ENCODE measurements at places on chromosomes 4 and X. TPM values are rescaled to one million over a fixed set of nuclear protein-coding genes. Genes with fewer than 3 reads are reported as not detected.
A peak's percentile ranks its signal among the peaks of the same experiment; 100 is the strongest.

DNA sequence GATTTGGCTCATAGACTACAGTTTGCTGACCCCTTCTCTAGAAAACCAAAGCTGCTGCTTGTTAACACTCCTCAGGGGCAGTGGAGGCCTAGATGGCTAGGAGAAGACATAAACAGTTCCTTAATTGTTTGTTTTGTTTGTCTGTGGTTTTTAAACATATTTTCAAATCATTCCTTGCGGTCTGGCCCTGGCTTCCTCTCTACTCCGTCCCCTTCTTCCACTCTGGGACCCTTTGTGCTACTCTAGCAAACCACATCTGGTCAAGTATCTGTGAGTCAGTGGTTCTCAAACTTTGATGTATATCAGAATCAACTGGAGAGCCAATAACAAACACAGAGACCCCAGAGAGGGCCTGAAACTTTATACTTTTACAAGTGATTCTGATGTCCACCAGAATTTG is 36.1 kb downstream of the FRMPD4 start:
- no peaks in the 10 kb centered on the region for H3K36me3 ChIP-seq
- no peak for DNase-seq
- no peaks in the 10 kb centered on the region for H3K4me1 ChIP-seq
- H3K27ac ChIP-seq: no peak overlapping the region
- no peak overlapping the region for H3K4me3 ChIP-seq

AADAT gene
- total RNA-seq: not detected

DNA sequence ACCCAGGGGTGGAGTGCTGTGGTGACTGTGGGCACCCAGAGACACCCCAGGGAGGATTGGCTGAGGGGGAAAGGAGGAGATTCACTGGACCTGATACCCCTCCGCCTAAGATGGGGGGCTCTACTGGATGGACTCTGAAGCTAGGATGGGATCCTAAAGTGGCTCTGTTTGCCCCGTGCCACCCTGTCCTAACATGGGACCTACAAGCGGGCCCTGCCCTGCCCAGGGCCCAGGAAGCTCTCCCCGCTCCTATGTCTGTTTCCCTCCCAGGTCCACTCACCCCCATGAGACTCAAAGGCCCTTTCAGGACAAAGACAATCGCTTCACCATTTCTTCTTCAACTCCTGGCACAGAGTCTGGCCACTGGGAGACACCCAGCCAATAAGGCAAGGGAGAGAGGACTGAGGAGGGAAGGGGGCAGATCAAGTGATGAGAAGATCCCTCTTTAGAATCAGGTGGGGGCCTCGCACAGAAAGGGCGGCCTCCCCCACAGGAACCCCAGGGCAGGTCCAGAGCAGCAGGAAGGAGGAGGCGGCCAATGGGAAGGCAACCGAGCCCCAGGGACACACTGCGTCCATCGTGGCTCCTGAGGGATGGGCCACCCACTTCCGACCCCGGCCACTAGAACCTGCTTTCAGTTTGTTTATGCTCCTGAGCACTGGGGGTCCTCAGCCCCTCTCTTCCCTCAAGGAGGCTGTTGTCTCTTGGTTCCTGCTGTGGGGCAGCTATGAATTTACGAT is 155.4 kb downstream of the AFAP1 start:
- H3K27me3 ChIP-seq: no peaks in the 10 kb centered on the region
- peaks cover 17% of the 10 kb centered on the region for H3K4me1 ChIP-seq
- H3K4me3 ChIP-seq: no peak overlapping the region

GRCh38 chrX:135000516-135000915 is 9.7 kb downstream of the SMIM10 start:
- H3K27ac ChIP-seq: no peak overlapping the region
- H3K4me3 ChIP-seq: no peak overlapping the region
- H3K36me3 ChIP-seq: no peaks in the 10 kb centered on the region
- H3K27me3 ChIP-seq: no peaks in the 10 kb centered on the region

DNA sequence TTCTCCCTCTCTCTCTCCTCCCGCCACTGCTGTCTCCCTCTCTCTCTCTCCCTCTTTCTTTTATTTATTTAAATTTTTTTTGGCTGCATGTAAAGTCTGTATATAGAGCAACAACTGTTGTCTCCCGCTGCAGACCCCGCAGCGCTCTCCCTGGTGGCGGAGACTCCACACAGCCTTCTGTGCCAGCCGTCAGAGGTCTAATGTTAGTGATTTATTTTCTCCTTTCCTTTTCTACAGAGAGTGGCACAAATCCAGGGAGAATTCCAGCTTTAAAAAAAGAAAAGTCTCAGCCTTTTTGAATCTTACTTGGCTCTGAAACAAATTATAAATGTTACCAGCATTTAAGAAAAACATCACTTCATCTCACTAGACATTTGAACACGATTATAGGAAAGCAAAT is 106.2 kb downstream of the FAM9B start:
- no peaks in the 10 kb centered on the region for H3K27me3 ChIP-seq
- H3K4me3 ChIP-seq: no peak overlapping the region
- no peaks in the 10 kb centered on the region for H3K36me3 ChIP-seq
- DNase-seq: no peak
- H3K4me1 ChIP-seq: no peaks in the 10 kb centered on the region

DNA sequence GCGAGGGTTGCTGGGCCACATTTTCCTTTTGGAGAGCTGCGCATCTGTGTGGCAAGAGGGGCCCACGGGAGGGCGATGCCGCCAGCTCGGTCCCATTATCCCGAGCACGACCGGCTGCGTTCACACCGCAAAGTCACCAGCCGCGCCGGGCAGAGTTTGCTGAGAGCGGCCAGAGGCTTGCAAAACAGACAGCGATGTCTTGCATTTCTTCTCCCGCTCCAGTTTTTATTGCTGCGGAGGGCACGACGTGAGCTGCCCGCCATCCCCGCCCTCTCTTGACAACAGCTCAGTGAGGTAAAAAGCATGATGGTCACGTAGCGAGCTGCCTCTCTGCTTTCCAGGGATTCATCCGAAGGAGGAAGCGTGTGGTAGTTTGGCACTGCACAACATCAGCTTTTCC is 102.1 kb upstream of the TENM3 start:
- H3K36me3 ChIP-seq: no peaks in the 10 kb centered on the region
- H3K27me3 ChIP-seq: peaks cover 9% of the 10 kb centered on the region

DNA sequence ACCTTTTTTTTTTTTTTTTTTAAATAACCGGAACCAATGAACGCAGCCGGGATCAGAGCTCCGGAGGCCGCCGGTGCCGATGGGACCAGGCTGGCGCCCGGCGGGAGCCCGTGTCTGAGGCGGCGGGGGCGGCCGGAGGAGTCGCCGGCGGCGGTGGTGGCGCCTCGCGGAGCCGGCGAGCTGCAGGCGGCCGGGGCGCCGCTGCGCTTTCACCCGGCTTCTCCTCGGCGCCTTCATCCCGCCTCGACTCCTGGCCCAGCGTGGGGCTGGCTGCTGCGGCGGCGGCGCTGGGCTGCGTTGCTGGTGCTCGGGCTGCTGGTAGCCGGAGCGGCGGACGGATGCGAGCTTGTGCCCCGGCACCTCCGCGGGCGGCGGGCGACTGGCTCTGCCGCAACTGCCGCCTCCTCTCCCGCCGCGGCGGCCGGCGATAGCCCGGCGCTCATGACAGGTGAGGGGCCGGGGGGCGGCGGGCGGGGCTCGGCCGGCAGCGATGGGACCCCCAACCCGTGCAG is 337 bp downstream of the STIM2 start:
- H3K4me3 ChIP-seq: peak overlapping the region; percentile 84
- no peaks in the 10 kb centered on the region for H3K27me3 ChIP-seq
- H3K4me1 ChIP-seq: peaks cover 20% of the 10 kb centered on the region
- no peak for DNase-seq
- peak overlapping the region; percentile 72 for H3K27ac ChIP-seq
- H3K36me3 ChIP-seq: no peaks in the 10 kb centered on the region

AGA gene
- 18.9 TPM for total RNA-seq

DNA sequence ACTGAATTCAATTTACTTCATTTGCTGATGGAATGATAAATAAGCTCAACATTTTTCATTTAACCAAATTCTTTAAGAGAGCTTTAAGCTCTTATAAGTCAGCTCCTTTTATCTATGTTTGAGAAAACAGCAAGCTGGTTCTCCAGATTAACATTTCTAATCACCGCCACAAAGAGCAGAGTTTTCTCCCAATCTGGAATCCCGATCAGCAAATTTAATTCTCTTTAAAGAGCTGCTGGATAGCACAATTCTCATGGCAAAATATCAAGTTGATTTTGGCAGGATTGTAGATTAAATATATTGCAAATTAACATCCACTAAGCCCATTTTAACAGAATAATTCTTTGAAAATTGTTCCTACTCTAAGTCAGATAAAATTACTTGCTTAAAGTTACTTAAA is 48.8 kb downstream of the RPS6KA3 start:
- H3K4me3 ChIP-seq: no peak overlapping the region
- no peak for DNase-seq
- no peaks in the 10 kb centered on the region for H3K4me1 ChIP-seq
- no peak overlapping the region for H3K27ac ChIP-seq

DNA sequence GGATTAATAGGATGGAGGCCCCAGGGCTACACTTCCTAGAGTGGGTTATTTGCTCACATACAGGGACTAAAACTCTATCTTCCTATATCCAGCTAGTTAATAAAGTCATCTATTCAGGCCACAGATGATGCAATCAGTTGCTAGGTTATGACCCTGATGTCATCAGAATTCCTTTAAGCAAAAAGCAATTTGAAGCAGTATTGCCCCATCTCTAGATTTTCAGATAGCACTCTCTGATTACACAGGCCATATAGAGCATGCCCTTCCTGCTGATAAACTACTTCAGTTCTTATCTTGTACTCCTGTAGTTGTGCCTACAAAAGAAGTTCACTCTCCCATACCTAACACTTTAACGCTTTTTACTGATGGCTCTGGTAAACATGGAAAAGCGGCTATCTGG is 84.8 kb downstream of the TMEM144 start:
- no peaks in the 10 kb centered on the region for H3K4me1 ChIP-seq
- no peaks in the 10 kb centered on the region for H3K36me3 ChIP-seq
- H3K27me3 ChIP-seq: no peaks in the 10 kb centered on the region
- H3K4me3 ChIP-seq: no peak overlapping the region
- no peak overlapping the region for H3K27ac ChIP-seq

MAOA gene
- 0.51 TPM for total RNA-seq

DNA sequence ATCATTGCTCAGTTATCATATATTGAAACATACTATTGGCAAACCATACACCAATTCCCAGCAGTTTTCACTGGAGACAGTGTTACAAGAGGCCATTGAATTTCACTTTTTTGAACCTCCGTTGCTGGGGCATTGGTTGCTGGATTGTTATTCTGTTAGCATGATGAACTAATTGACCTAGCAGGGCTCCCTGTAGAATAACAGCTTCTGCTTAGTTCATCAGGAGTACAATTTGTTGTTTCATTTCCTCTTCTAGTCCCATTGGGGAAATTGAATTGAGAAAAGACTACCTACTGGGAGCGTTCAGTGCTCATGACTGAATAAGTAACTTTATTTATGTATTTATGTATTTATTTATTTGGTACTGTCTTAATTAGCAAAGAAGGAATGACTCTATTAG is 151.6 kb downstream of the SLIT2 start:
- no peak for DNase-seq
- H3K36me3 ChIP-seq: no peaks in the 10 kb centered on the region
- no peaks in the 10 kb centered on the region for H3K4me1 ChIP-seq
- H3K27me3 ChIP-seq: no peaks in the 10 kb centered on the region

DNA sequence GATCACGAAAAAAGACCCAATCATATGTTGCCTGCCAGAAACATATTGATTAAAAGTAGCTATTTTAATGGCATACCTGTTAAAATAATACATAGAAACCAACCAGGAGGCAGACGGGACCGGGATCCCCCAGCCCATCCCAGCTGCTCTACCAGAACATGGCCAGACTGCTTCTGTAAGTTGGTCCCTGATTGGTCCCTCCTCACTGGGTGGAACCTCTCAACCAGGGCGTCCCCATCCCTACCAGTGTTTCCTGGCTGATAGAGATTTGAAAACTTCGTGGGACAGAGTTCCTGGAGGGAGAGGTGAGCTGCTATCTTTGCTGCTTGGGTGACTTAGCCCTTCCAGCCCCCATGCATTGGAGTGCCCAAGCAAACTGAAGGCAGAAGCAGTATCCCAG is 256.2 kb downstream of the TRAM1L1 start:
- H3K36me3 ChIP-seq: no peaks in the 10 kb centered on the region
- no peak overlapping the region for H3K4me3 ChIP-seq
- H3K4me1 ChIP-seq: no peaks in the 10 kb centered on the region
- no peak for DNase-seq
- H3K27ac ChIP-seq: no peak overlapping the region
- H3K27me3 ChIP-seq: no peaks in the 10 kb centered on the region

GRCh38 chr4:136554033-136554432 is 978.3 kb downstream of the PCDH18 start:
- H3K4me3 ChIP-seq: no peak overlapping the region
- no peak for DNase-seq
- no peak overlapping the region for H3K27ac ChIP-seq
- no peaks in the 10 kb centered on the region for H3K4me1 ChIP-seq
- no peaks in the 10 kb centered on the region for H3K36me3 ChIP-seq

Measured in GM12878 (cell line).